ENCODE measurements at places on chromosomes 3 and 15.

DNA sequence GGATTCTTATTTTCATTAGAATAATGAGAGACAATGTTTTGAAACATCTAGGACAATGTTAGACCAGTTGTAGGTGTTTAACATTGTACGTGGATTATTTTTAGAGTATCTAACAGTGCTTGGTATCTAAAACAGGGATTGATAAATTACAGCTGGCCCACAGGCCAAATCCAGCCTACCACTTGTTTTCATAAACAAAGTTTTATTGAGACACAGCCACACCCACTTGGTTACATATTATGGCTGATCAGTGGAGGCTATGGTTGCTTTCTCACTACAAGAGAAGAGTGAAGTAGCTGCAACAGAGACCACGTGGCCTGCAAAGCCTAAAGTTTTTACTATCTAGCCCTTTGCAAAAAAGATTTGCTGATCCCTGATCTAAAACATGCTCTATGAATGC, 223.1 kb upstream of the CTNNB1 start:
- no peak for DNase-seq

GRCh38 chr15:69417581-69417980, 3.4 kb downstream of the KIF23 start:
- no peak for DNase-seq

DNA sequence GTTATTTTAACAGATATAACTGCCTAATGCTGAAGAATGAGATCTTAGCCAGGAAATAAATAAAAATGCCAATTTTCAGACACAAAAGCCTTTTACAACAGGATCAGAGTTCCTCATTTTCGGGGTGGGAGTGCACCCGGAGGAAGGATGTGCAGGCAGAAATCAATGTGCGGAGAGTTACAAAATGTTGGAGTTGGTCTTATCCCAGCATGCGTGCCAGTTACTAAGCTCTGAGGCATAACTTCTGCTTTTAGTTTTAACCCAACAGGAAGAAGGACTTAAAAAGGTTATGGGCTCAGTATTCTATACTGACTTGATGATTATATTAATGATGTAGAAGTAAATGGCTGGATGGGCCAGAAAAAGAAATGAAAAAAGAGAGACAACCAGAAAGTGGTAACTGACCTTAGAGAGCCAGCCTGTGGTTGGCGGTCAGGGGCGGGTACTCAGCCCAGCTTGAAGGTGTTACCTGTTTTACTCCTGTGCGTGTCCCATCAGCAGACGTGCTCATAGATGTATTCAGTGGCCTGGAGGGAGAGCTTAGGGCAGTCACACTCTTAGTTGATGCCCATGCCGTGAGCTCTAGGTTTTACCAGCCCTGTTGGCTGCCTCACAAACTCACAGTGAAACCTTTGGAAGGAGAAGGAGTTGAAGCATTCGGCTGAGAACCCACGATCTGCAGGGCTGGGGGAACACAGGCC, 164.7 kb downstream of the SV2B start:
- no peak for DNase-seq

GRCh38 chr3:171979081-171979480, 60.3 kb upstream of the FNDC3B start:
- DNase-seq, result no peak

DNA sequence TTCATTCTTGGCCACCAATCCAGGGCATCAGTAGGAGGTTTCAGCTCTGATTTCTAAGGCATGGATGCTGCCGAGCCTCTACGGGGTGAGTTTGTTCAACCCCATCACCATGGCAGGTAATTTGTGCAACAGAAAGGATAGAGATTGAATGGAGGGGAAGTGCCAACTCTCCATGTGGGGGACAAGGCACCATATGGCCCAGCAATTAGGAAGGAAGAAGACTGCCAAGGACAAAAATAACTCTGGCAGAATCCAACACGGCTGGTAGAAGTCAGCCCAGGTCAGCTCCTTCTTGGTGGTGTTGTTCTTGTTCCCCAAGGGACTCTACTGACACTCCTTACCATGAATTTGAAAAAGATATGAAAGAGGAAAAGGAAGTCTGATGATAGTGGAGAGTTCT, 503.9 kb downstream of the MAGI1 start:
- no peak for DNase-seq

DNA sequence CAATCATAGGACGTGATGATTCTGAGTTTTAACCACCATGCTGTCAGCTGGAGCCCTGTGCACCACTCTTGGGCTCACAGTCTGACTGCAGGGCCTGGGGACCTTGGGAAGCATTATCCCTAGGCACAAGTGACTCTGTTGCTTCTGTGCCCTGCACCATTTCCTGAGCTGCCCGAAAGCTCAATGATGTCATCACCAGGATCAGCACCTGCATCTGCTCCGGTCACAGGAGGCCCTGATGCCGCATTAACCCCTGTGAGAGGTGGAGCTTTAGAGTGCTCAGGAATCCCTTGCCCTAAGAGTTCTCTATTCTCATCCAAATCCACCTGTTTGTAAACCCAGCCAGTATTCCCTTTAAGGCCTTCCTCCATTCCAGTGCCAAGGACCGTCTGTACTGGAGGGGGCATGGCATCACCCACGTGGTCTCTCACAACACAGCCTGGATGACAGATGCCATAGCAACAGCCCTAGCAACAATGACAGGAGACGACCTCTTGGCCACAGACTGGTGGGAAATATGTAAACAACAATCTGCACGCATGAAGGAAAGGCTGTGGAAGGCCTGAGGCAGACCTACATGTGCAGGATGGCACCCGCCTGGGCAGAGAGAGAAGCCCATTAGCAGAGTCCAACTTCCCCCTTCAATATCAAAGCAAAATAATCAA, 37.9 kb downstream of the NTRK3 start:
- DNase-seq, result no peak

DNA sequence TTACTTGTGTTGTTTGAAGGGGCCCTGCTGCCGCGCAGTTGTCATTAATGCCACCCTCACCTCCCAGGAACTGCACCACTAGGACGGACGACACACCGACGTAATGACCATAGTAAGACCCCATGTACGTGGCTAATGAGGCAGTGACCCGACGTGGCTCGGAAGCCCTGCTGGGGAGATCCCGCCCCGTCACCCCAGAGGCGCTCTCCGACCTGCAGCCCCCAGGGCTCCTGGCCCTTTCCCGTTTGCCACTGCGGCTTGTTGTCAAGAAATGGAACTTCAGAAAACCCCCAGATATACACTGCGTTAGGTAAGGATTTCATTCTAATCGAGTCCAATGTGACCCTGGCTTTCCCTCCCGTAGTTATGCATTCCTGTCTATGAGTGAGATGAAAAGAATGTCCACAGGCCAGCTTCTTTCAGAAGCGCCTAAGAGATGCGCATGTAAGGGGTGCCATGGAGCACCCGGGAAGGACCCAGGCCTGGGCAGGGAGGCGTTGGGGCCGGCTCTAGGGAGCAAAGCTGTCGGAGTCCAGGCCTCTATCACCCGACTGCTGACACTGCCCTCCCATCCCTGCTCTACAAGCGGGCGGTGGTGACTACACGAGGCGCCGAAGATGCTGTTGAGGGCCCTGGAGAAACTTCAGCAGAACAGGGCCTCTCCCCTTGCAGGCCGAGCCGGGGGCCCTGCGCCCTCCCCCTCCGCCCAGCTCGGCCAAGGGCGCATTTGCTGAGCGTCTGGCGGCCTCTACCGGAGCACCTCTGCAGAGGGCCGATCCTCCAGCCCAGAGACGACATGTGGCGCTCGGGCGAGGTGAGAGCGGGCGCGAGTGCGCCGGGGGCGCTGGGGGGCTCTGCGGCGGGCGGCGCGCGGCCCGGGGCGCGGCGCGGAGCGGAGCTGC, at the start of gene GABRA5:
Gene GABRA5 (plus strand): TSS at position 765 of the 902 bp plus-strand sequence. CDS start 2,187 bp downstream, outside the sequence.
- no peak for DNase-seq

GRCh38 chr3:32873531-32874130, 55.8 kb downstream of the TRIM71 start:
- DNase-seq, result no peak

GRCh38 chr3:33115024-33115768, 1.4 kb downstream of the CRTAP start:
- peak; percentile 81 for DNase-seq

- no peak for DNase-seq
Observed at GRCh38 chr3:107953722-107954121, 137.1 kb downstream of the CD47 start.

- no peak for DNase-seq
Observed at GRCh38 chr15:80996247-80996646, 4.5 kb upstream of the TLNRD1 start.

DNA sequence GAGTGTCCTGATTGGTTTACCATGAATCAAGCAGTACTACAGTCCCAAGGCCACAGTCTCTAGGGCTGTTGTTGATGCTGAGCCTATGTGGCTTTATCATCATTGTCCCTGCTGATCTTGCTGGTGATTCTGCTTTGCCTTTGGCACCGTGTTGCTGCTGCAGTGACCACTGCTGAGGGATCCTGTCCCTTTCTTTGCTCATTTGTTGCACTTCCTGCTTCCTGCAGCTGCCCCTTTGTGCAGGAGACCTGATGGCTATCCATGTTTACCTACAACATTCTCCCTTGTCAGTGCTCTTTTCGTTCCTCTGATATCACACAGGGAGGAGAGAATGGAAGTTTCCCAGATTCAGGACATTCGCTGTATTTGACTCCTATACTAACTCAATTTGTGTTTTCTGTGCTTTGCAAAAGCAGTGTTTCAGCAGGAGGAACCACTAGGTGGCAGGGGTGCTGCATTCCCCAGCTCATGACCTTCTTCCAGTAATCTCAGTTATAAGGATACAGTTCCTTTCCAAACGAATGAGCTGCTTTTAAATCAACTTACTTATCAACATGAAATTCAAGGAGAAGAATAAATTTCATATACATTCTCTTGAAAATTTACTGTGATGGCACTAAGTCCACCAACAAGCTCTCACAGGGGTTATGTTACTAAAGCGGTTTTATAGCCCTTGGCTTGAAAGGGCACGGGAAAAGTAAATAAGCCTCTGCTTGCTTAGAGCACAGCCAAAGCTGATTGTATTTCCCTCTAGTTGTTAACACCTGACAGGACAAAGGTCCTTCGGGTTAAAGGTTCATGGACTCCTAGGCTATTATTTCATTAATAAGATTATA, 9.7 kb upstream of the THUMPD3 start:
- peak; percentile 52 for DNase-seq

- no peak for DNase-seq
Observed at GRCh38 chr3:180828001-180828720, 84.3 kb upstream of the FXR1 start.

- DNase-seq, result no peak
Observed at GRCh38 chr15:70299931-70300869, 202.5 kb upstream of the TLE3 start.

DNA sequence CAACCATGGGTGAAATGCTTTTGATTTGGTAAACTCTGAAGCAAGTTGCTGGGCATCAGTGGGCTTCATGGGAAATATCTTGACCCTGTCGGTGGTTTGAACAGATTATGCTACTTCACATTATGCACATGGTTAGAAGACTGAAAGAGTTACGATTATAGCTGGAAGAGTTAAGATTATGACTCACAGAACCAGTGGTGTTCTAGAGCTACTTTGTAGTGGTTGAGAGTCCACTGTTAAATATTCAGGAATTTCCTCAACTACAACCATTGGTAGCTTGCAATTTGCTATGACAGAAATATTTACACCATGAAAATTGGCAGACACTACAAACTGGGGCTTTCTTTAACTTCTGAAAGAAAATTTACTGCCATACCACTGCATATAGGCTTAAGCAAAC, 99.3 kb downstream of the GADL1 start:
- no peak for DNase-seq

GRCh38 chr3:38606561-38606960, 42.9 kb downstream of the SCN5A start:
- DNase-seq, result no peak

- DNase-seq, result no peak
Observed at GRCh38 chr15:79903626-79904025, 6.8 kb upstream of the MTHFS start.

- peak; percentile 35 for DNase-seq
Observed at GRCh38 chr3:100403362-100404249, 2.3 kb downstream of the LNP1 start.

DNA sequence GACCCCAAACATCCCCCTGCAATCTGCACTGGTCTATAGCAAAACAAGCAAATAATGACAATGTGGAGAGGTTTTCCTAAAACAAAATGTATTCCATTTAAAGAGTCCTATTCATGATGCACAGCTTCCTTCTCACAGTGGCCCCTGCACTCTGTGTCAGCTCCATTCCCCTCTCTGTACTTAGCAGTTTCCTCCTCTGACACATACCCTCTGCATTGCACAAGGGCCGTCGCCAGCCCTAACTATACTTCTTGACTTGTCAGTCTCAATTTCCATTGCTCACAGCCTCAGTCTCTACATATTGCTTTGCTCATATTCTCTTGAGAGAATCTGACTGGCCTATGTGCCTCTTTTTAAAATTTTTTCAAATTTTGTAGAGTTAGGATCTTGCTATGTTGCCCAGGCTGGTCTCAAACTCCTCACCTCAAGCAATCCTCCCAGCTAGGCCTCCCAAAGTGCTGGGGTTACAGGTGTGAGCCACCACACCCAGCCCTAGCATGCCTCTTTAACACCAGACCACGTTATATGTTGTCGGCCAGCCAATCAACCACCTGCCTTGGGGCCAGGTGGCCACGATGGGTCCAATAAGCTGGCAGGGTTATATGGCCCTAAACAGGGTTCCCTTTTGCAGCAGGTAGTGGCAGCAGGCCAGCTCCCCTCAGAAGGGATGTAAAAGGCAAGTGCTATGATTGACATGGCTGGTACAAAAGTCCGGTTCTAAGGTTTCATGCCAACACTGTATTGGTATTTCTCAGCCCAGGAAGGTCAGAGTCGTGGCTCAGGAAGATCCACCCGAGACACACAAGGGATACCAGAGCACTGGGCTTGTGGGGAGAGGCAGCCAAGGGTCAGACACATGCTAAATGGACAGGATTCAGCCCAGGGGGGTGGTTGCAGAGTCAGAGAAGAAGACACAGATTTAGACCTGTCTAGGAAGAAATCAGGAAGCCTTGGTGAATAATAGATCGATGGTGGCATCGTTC, 59.0 kb upstream of the SMAD3 start:
- DNase-seq, result no peak

DNA sequence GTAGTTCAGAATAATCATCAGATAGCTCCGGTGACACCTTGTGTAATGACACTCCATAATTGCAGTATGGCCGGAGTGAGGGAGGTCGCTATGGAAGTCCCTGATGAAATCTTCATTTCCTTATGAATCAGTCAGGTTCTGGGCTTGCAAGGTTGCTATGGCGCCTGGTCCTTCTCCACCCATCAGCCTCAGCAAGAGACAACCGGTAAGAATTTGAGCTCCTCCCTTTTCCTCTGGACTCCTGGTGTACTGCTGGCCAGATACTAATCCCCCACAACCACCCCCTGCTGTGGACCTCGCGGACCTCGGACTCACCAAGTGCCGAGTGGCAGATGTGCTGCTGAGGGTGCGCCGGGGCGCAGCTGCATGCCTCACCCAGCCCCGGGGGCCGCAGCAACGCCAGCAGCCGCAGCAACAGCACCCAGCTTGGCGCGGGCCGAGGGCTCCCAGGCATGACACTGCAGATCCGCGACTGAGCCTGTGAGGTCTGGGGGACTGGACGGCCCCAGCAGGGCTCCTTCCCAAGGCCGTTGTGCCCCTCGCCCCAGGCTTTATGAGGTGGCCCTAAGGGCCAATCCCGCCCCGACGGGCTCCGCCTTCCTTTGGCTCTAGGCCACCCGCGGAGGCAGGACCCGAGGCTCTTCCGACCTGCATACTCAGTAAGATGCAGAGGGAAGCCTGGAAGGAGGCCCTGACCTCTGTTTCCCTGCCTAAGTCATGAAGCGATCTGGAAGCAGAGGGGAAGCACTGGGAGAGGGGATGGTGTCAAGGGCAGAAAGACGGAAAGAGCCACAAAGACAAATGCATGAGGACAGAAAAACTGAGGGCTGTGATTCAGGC, at the start of gene TIMP4:
Gene TIMP4 (minus strand): TSS at position 526 of the 840 bp plus-strand sequence. CDS start 72 bp downstream, at position 454.
- DNase-seq, result peak; percentile 35

- no peak for DNase-seq
Observed at GRCh38 chr3:101223016-101223415, 97.4 kb downstream of the IMPG2 start.
